GM18507 (cell line): ENCODE measurements at places on chromosomes 3 and 15.

DNA sequence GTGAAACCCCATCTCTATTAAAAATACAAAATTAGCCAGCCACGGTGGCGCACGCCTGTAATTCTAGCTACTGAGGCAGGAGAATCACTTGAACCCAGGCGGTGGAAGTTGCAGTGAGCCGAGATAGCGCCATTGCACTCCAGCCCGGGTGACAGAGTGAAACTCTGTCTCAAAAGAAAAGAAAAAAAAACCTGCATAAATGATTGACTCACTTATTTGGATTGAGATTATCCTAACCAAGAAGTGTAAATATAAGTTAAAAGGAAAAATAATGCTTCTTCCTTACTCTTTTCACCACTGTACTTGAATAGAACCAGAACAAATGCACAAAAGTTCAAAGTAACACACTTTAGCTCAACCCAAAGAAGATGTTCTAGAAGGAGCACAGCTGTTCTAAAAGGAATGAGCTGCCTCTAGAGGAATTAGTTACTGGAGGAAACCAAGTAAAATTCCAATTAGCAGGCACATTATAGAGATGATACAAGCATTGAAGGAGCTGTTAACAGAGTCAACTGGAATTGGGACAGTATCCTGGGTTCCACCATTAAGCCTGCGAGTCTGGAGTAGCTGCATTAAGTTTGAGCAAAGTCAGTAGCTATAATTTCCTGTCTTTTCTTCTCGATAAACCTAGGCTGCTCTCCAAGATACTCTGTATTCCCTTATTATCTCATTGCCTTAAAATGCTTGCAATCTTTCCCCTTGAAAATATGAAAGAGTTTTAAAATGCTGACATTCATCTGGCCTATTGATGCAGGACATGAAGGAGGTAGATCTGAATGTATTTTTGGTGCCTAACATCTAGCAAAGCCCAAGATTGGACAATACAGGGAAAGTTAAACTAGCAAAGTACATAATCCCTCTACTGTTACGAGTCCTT, 9.5 kb downstream of the MTHFS start:
- no peak for DNase-seq

- DNase-seq: no peak
These were observed 15.7 kb upstream of the LRCH3 start for GRCh38 chr3:197775317-197775716.

DNA sequence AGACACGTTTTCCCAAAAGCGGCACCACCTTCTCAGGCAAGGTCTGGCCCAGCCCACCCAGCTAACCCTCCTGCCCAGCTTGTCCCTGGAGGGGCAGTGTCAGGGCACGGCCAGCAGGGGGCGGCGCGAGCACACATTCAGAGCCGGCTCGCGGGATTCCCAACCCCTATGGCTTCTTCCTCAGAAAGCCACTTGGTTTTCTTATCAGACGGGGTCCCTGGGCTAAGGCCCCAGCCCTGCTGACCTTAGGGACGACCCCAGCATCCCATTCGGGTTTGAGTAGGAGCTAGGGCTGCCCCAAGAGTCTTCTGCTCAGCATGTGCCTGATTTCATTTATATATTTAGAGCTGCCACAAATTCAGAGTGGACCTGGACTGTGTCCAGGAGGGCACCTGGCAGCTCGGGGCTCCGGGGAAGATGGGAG, 14.5 kb downstream of the RLBP1 start:
- peak; percentile 59 for DNase-seq

- no peak for DNase-seq
These were observed 141.0 kb downstream of the LPP start for GRCh38 chr3:188294823-188295487.

DNA sequence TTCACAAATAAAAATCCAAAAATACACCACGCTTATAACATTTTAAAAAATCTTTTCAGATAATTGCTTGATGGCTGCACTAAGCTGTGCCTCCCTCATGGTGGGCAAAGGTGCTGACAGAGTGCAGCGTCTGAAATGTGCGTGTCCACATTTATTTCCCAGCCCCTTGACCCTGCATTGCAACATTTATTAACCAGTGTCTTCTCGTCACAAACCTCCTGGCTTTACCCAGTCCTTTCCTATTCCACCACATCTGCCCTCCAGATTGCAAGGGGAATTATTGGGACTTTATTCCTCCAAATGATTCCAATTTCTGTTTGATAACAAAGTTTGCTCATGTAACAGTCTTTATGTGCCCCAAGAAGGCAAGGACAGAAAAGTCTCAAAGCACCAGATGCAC, 5.5 kb downstream of the RASGRP1 start:
- DNase-seq: no peak

DNA sequence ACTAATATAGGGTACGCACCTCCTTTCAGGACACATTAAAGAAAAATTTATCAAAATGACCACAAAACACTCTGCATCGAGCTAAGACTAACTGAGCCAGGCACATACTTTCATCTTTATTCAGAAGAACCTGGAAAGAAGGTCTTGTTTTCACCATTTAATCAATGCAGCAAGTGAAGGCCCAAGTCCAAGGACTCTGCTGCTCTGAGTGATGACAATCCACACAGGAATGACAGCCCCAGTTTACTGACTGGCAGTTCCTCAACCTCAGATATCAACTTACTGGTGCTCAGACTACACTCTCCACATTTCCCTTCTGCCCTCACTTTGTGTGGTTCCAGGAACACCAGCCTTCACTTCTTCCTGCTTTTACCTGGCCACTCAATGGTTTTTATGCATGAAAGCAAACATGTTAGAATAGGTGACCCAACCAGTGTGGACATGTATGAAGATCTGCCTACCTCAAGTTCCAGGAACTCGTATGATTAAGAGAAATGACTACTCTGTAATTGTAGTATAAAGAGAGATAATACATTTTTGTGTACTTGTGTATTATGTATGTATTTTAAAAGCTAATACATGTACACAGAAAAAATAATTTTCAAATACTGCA, 29.1 kb upstream of the RASA2 start:
- DNase-seq: no peak

GRCh38 chr15:28963711-28964081, 77.9 kb downstream of the APBA2 start:
- DNase-seq: no peak

GRCh38 chr3:14539384-14539741, 779 bp downstream of the GRIP2 start:
- DNase-seq: no peak

DNA sequence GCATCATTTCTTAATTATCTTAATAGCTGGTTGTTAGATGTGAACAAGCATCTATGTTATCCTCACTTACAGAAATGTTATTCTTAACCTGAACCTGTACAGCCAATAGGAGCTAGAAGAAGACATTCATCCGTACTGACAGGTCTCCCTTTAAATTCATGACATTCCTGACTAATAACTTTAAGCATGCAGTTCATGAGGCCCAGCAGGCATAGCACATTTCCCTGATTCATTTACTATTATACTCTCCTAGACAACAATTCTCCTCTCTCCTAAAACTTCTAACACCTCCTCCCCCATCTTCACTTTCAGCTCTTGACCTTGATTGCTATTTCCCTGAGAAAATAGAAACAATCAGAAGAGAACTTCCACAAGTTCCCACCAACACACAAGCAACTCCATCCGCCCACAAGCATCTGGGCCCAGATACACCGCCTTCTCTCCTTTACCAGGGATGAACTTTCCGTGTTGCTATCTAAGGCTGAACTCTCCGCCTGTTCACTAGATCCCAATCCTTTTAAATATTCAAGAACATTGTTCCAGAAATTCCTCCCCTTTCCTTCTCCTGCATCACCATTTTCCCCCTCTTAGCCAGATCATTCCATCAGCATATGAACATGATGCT, 62.9 kb upstream of the SPRED1 start:
- DNase-seq: no peak

DNA sequence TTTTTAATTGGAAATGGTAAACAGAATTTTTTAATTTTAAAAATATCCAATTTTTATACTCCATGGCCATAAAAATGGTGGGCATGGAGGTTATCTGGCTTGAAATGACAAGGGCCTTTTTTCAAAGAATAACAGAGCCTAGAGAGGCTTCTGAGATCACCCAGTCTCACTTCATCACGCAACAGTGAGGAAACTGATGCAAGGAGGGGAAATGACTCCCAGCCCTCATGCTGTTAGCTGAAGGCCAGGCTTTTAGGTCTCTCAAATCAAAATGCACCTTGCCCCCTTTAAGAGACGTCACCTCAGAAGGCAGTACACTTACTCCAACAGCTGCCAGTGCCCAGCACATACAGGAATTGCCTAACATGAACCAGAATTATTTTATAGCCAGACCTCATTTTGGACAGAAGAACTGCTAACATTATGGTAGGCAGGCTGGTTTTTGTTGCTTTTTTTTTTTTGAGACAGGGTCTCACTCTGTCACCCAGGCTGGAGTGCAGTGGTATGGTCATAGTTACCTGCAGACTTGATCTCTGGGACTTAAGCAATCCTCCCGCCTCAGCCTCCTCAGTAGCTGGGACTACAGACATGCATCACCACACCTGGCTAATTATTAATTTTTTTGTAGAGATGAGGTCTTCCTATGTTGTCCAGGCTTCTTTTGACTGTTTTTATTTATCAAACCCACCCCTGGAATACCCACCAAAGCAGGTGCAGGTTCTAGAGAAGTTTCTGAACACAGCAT, 9.1 kb downstream of the RAB43 start:
- DNase-seq: no peak

- no peak for DNase-seq
These were observed 43.6 kb upstream of the DIPK2A start for GRCh38 chr3:143928056-143928455.

- no peak for DNase-seq
These were observed 242.8 kb downstream of the ZNF385D start for GRCh38 chr3:21508246-21508645.

- DNase-seq: no peak
These were observed 21.8 kb upstream of the PFN2 start for GRCh38 chr3:149992416-149993058.

DNA sequence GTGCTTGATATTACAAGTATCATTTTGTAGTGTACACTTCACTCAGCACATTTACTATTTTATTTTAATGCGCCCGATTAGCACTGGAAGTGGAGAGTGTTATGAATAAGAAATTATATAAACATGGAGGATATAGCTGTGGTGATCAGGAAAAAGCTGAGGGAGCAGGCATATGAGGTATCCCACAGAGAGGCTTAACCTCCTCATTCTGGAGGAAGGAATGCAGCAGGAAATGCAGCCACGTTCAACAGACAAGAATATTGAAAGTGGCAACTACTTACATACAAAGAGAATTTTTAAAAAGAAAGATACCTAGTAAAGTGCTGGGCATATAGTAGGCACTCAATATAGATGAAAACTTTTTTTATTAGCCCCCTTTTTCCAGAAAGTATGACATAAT, 166.0 kb upstream of the SATB1 start:
- DNase-seq: no peak

DNA sequence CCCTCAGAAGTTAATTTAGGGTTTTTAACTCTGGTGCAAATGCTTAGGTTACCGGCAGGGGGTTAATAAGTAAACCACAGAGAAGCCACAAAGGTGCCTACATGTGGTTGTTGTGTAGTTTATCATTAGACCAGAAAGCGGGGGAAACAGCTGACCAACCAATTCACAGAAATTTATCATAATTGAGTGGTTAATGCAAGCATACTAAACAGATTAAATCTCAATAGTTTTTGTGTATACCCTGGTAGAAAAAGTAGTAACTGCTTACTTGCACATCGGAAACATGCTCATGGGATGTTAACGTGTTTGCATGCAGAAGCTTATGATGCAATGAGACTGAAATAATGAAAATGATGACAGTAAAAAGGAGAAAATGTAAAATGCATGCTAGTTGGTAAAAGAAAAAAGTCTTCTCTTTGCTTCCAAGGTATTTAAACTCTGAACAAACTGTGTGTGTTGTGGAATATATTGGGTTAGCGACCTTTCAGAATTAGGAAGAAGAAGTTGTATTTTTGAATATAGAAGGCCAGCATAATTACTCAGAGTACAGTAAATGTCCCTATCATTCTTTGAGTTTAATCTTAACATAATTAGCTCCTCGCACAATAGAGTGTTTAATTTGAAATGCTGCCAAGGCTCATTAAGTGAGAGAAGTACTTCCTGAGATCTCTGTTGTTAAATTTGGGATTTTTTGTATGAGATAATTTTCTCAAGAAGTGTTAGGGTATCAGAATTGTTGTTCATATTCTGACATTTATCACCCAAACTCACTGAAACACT, 316.2 kb downstream of the PTPRG start:
- DNase-seq: peak; percentile 42

- no peak for DNase-seq
These were observed 82.6 kb downstream of the RPLP1 start for GRCh38 chr15:69535101-69535638.

DNA sequence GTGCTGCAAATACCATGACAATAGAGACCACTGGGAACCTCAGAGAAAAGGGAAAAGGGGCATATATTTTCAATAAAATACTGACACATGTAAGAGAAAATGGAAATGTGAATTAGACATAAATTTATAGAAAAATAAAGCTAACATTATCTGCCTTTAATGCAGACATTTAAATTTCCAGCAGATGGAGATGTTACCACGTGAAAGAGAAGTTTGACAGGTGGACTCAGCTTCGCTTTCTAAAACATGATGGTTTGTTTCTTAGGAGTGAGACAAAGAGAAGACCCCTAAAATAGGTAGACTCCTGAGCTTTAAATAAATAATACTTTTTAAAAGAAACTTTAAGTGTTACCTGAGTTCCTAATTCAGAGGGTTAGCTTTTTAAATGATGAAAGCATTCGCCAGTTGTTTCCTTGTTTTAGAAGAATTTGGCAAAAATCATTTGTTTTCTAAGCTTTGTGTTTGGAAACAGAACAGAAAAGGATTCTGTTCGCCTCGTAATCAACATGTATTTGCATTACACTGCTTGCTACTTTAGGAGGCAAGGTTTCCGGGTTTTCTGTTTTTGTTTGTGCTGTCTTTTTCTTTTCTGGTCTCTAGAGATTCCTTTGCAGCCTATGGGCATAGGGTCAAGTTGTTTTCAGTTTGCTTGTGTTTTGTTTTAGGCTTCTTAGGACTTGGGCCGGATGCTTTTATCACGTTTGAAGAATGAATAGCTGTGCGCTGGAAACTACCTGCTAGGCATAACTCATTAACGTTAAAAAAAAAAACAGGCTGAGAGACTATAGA, 271.4 kb downstream of the THSD4 start:
- DNase-seq: no peak

DNA sequence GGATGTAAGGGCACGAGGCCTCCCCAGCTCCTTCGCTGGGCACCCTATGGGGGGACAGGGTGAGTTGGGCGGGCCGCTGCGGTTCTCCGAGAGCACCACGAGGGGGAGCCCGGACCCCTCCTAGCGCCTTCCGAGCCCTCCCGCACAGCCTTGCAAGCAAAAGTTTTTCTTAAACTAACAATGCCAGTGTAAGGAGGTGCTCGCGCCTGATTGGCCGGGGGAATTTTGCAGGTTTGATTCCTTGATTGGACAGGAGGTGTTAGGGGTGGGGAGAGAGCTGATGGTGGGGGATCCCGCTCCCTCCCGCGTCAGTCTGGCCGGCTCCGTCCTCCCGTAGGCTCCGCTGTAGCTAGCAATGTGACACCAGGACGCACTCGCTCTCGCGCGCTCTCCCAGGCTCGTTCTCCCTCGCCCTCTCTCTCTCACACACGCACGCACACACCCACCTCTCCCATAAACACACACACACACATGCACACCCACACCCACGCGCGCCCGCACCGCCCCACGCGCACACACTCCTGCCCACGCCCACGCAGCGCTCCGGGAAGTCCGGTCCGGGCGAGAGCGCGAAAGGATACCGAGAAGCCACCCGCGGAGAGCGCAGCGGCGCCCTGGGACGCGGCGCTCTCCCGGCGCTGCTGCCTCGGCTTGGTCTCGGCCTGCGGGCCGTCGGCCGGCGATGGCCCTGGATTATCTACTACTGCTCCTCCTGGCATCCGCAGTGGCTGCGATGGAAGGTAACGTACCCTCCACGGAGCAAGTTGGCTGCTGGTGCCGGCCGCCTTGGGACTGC, at the start of gene EPHB1:
Gene EPHB1, plus strand, starts transcription at position 311 of the 796 bp plus-strand sequence.
- DNase-seq: peak; percentile 93
